ENCODE measurements at places on chromosomes 16 and 17.
A peak's percentile ranks its signal among the peaks of the same experiment; 100 is the strongest.

DNA sequence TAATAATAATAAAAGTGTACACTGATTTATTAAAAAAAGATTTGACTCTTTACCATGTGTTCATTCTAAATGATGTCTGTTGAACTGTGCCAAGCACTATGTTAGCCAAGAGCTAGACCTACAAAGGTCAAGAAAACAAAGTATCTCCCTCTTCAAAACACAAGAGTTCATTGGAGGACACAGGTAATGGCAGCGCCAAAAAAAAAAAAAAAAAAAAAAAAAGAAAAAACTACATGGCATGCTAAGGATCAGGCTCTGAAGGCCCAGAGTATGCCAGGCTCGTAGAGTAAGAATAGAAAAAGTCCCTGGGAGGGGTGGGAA is 35.2 kb downstream of the CYTH1 start:
- peaks cover 94% of the 10 kb centered on the region for H3K4me1 ChIP-seq
- peak overlapping the region; percentile 37 for H3K4me3 ChIP-seq
- DNase-seq, result no peak
- H3K27me3 ChIP-seq, result no peaks in the 10 kb centered on the region

DNA sequence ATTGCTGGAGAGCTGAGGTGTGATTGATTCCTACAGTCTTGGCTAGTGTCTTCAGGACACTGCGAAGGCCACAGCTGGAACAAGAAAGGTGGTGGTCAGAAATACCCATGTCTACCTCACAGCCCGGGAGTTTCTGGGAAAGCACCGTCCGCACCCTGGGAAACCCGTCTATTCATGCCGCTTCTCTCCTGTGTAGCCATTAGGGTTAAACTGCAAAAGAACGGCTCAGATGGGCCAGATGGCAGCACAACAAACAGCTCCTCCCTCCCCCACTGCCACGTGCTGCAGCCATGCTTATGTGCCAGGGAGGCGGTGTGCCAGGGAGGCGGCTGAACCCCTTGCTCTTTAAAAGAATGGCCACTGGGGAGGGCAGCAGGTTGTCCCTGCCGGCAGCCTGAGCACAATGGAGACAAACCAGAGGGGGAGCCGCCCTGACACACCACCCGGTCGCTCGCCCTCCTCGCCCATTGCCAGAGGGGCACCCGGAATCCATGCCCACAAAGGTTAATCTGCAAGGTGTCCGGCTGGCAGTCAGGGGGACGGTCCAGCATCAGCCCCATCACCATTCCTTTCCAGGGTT is 65.2 kb downstream of the CYTH1 start:
- H3K36me3 ChIP-seq, result peaks cover 26% of the 10 kb centered on the region
- no peak for DNase-seq
- no peak overlapping the region for H3K27ac ChIP-seq
- no peaks in the 10 kb centered on the region for H3K27me3 ChIP-seq

GRCh38 chr17:68909066-68909465 is 46.1 kb downstream of the ABCA8 start:
- no peaks in the 10 kb centered on the region for H3K27me3 ChIP-seq
- no peaks in the 10 kb centered on the region for H3K4me1 ChIP-seq
- no peak overlapping the region for H3K4me3 ChIP-seq
- DNase-seq, result no peak

- peaks cover 1% of the 10 kb centered on the region for H3K4me1 ChIP-seq
- H3K27ac ChIP-seq, result no peak overlapping the region
- peaks cover 6% of the 10 kb centered on the region for H3K36me3 ChIP-seq
- H3K4me3 ChIP-seq, result no peak overlapping the region
- H3K27me3 ChIP-seq, result no peaks in the 10 kb centered on the region
- no peak for DNase-seq
Observed at GRCh38 chr16:70162041-70162451, 11.5 kb upstream of the CLEC18C start.

DNA sequence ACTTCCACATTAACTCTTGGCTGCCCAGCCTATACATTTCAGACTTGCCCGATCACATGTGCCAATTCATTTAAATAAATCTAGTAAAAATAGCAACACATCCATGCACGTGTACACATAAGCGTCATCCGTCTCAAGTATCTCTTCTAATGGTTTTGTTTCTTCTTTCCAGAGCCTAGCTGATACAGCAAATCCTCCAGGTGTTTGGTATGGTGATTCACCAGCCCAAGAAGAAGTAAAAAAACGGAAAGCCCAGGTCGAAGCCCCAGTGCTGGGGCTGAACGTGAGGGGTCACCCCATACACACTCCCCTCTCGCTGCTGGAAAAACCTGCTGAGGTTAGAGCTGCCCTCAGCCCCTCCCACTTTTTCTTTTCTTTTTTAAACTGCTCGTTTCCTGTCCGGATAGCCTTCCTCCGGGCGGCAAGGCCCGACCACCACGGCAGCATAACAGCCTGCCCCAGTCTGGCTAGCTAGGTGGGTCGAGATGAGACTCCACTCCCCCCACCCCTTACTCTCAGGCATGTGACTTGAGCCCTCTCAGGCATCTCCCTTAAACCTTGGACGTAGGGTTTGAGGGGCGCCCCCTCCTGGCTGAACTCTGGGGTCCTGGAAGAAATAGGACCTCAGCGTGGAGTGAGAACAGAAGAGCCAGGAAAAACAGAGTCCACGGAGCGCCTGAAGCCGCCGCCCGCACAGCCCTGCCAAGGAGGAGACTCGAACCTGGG is 13.9 kb upstream of the OR1F1 start:
- H3K36me3 ChIP-seq, result peaks cover 2% of the 10 kb centered on the region
- no peak for DNase-seq
- peaks cover 72% of the 10 kb centered on the region for H3K27me3 ChIP-seq
- no peak overlapping the region for H3K27ac ChIP-seq
- H3K4me3 ChIP-seq, result peak overlapping the region; percentile 28

DNA sequence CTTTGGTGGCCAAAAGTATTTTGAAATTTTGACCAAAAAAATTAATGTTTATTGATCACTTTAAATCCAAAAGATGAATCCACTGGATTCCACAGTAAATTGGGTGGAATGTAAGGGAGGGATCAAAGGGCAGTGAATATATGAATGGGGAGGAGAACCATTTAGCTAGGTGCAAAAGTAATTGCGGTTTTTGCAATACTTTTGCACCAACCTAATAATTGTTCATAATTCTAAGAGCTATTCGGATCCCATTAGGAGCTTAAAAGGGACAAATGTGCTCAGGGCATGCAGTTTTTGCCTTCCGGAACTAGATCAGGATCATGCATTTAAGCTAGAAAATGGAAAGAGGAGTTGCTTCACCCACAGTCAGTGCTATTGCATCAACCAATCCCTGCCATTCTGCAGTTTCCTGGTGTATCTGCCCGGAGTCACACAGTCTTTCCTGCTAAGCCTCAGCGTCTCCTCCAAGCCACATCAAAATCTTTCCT is at the start of gene LPO:
Gene LPO, plus strand, starts transcription at position 438 of the 488 bp plus-strand sequence. CDS start 4,396 bp downstream, outside the sequence.
- H3K36me3 ChIP-seq, result no peaks in the 10 kb centered on the region
- no peaks in the 10 kb centered on the region for H3K4me1 ChIP-seq
- H3K4me3 ChIP-seq, result no peak within 1 kb of the TSS
- no peak for DNase-seq
- H3K27ac ChIP-seq, result no peak within 1 kb of the TSS
- H3K27me3 ChIP-seq, result peaks cover 69% of the 10 kb centered on the region

GRCh38 chr17:68198931-68199836 is 48.7 kb upstream of the AMZ2 start:
- peaks cover 46% of the 10 kb centered on the region for H3K4me1 ChIP-seq
- H3K27ac ChIP-seq, result no peak overlapping the region
- peaks cover 41% of the 10 kb centered on the region for H3K27me3 ChIP-seq

DNA sequence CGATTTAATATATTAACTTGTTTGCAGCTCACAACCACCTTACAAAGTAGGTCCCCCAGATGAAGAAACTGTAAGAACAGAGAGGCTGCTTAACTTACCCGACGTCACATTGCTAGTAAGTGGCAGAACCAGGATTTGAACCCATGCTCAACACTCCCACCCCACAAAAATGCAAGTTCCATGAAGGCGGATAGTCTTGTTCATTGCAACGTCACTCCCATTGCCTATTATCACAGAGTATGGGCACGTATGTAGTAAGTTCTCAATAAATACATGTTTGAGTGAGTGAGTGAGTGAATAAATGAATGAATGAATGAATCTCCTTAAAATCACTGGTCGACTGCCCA is 1.1 kb downstream of the USP31 start:
- peaks cover 3% of the 10 kb centered on the region for H3K27me3 ChIP-seq
- peak overlapping the region; percentile 61 for H3K27ac ChIP-seq
- H3K4me3 ChIP-seq, result peak overlapping the region; percentile 88
- H3K36me3 ChIP-seq, result peaks cover 4% of the 10 kb centered on the region

DNA sequence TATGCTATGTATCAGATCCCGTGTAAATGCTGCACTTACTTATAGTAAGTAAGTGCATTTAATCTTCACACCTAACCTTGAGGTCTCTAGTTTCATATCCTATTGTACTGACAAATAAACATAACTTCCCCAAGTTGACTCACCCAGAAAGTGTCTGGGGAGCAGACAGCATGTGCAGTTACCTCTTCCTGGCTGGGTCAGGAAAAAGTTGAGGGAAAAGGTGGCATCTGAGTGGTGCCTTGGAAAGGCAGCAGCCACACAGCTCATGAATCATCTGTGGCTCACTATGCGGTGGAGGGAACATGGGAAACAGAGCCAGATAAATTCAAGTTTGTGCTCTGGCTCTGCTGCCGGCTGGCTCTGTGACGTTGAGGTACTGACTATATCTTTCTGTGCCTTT is 382.0 kb upstream of the DYNLRB2 start:
- H3K27me3 ChIP-seq, result peaks cover 4% of the 10 kb centered on the region
- no peak for DNase-seq

- peaks cover 2% of the 10 kb centered on the region for H3K4me1 ChIP-seq
- peaks cover 12% of the 10 kb centered on the region for H3K27me3 ChIP-seq
- DNase-seq, result no peak
- H3K27ac ChIP-seq, result no peak overlapping the region
Observed at GRCh38 chr17:19238167-19238505, 970 bp downstream of the EPN2 start.

DNA sequence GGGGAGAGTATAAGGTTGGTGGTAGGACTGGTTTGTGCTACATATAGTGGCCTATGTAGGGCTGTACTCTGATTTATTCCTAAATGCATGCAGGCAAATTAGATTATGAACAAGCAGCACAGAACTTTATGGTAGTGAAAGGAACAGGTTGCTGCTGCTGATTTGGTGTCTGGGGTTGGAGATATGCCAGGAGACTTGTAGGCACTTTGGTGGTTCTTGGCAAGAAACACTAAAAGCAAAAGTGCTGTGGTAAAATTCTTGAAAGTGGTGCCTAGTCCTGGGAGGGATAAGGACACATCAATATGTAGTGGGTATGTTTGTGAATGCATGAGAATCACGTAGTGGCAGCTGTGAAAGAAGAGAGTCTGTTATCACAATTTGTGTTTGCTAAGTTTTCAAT is 2126.0 kb downstream of the TP53TG3F start:
- H3K36me3 ChIP-seq, result no peaks in the 10 kb centered on the region
- no peak overlapping the region for H3K27ac ChIP-seq
- no peak overlapping the region for H3K4me3 ChIP-seq
- no peaks in the 10 kb centered on the region for H3K4me1 ChIP-seq
- DNase-seq, result no peak

GRCh38 chr17:73847952-73848351 is 203.7 kb upstream of the SDK2 start:
- H3K4me3 ChIP-seq, result no peak overlapping the region
- H3K27me3 ChIP-seq, result no peaks in the 10 kb centered on the region
- H3K27ac ChIP-seq, result no peak overlapping the region
- DNase-seq, result no peak
- no peaks in the 10 kb centered on the region for H3K36me3 ChIP-seq

GRCh38 chr17:79220713-79221291 is 146.2 kb downstream of the ENGASE start:
- DNase-seq, result no peak
- peaks cover 4% of the 10 kb centered on the region for H3K4me1 ChIP-seq
- H3K27me3 ChIP-seq, result peaks cover 19% of the 10 kb centered on the region
- H3K4me3 ChIP-seq, result no peak overlapping the region
- no peak overlapping the region for H3K27ac ChIP-seq

- DNase-seq, result no peak
- no peaks in the 10 kb centered on the region for H3K27me3 ChIP-seq
- no peak overlapping the region for H3K4me3 ChIP-seq
Observed at GRCh38 chr16:89135971-89136765, 35.4 kb upstream of the CDH15 start.

DNA sequence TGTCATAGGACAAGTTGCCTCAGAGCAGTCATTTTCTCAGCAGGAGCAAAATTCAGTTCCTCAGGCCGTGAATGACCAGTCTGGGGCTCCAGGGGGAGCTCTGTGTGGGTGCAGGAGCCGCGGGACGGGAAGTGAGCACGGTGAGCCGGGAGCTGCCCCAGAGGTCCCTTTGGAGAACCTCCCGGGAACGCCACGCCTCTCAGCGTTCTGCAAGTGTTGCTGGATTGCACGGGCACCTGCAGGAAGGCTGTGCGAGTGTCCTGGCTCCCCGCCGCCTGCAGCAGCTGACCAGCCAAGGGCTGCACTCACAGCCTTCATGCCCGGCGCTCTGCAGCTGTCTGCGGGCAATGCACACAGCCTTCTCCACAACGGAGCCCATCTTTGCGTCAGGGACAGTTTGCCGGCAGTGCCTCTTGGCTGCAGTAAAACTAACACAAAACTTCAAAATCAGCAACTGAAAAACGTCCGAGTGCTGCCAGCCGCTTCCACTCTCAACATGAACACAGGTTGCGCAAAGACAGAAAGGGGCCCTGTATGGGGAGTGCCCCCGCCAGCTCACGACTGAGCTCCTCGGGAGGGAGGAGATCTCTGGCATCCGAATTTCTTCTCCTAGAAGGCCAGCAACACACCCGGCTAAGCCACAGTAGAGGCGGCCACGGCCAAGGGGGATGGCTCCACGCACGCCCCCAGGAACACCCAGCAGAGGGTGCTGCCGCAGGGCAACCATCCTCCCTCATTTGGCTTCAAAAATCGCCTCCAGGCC is 16.0 kb downstream of the NDUFAF8 start:
- H3K27me3 ChIP-seq, result no peaks in the 10 kb centered on the region
- H3K4me3 ChIP-seq, result no peak overlapping the region
- DNase-seq, result no peak

DNA sequence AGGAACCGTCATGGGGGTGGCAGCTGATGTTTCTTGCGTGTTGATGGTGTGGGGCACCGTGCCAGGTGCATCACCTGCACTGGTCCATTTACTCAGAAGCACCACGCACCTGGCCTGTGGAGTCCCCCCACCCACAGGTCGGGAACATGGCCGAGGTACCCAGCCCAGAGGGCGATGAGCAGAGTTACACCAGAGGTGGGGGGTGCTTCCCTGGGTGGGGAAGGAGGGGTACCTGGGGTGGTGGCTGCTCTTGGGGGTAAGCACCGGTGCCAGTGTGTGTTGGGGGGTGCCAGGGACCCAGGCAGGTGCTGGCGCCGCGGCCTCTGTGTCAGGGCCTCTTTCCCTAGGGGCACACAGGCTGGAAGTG is 5.0 kb upstream of the ZNF750 start:
- DNase-seq, result no peak
- H3K4me1 ChIP-seq, result peaks cover 14% of the 10 kb centered on the region
- no peak overlapping the region for H3K27ac ChIP-seq
- no peaks in the 10 kb centered on the region for H3K27me3 ChIP-seq
- no peak overlapping the region for H3K4me3 ChIP-seq
- peaks cover 3% of the 10 kb centered on the region for H3K36me3 ChIP-seq

- H3K36me3 ChIP-seq, result no peaks in the 10 kb centered on the region
- H3K27me3 ChIP-seq, result peaks cover 2% of the 10 kb centered on the region
- no peak overlapping the region for H3K4me3 ChIP-seq
- no peak for DNase-seq
Observed at GRCh38 chr17:41294016-41294415, 8.6 kb downstream of the KRTAP29-1 start.

Measured in activated CD4-positive, alpha-beta memory T cell treated with anti-CD3 and anti-CD28 coated beads, Interleukin-2, amount 10 ng/mL, durations not matched to agents 7 days and 5 days (primary cell).